ENCODE measurements at places on chromosomes 12 and 14. TPM values are rescaled to one million over a fixed set of nuclear protein-coding genes. Genes with fewer than 3 reads are reported as not detected.

Gene SLC25A47
- not detected for total RNA-seq

Gene GPHN
- 19.5 TPM for total RNA-seq

Gene AKAP3
- 1.5 TPM for total RNA-seq

Gene ADGRD1
- total RNA-seq, result not detected

GRCh38 chr12:38934686-38935085 lies 29.3 kb upstream of the CPNE8 start:
- DNase-seq, result peak; percentile 0
- no peaks in the 10 kb centered on the region for H3K27me3 ChIP-seq
- no peaks in the 10 kb centered on the region for H3K4me1 ChIP-seq

DNA sequence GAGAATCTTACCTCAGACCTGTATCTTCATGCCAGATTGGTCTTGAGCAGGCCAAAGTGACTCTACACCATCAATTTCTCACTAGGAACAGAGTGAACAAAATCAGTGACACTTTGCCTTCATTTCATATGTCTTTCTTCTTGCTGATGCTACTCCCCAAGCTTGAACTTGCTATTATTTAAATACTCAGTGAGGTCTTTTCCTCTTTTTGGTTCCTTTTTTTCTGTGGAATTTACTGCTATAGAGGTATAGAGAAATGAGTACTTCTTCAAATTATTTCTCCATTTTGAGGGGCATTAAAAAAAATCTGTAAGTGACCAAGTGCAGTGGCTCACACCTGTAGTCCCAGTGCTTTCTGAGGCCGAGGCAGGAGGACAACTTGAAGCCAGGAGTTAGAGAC lies at the start of gene GPR33:
Gene GPR33, minus strand, starts transcription at position 154 of the 400 bp plus-strand sequence. CDS start 4,074 bp downstream, outside the sequence.
- H3K4me3 ChIP-seq, result no peak within 1 kb of the TSS
- H3K36me3 ChIP-seq, result no peaks in the 10 kb centered on the region
- H3K27me3 ChIP-seq, result peaks cover 4% of the 10 kb centered on the region
- H3K4me1 ChIP-seq, result no peaks in the 10 kb centered on the region

GRCh38 chr14:89320381-89321000 lies 96.5 kb downstream of the FOXN3 start:
- no peak for DNase-seq
- H3K4me1 ChIP-seq, result peaks cover 12% of the 10 kb centered on the region
- H3K27me3 ChIP-seq, result no peaks in the 10 kb centered on the region
- H3K27ac ChIP-seq, result no peak overlapping the region
- H3K4me3 ChIP-seq, result no peak overlapping the region
- peaks cover 10% of the 10 kb centered on the region for H3K36me3 ChIP-seq

DNA sequence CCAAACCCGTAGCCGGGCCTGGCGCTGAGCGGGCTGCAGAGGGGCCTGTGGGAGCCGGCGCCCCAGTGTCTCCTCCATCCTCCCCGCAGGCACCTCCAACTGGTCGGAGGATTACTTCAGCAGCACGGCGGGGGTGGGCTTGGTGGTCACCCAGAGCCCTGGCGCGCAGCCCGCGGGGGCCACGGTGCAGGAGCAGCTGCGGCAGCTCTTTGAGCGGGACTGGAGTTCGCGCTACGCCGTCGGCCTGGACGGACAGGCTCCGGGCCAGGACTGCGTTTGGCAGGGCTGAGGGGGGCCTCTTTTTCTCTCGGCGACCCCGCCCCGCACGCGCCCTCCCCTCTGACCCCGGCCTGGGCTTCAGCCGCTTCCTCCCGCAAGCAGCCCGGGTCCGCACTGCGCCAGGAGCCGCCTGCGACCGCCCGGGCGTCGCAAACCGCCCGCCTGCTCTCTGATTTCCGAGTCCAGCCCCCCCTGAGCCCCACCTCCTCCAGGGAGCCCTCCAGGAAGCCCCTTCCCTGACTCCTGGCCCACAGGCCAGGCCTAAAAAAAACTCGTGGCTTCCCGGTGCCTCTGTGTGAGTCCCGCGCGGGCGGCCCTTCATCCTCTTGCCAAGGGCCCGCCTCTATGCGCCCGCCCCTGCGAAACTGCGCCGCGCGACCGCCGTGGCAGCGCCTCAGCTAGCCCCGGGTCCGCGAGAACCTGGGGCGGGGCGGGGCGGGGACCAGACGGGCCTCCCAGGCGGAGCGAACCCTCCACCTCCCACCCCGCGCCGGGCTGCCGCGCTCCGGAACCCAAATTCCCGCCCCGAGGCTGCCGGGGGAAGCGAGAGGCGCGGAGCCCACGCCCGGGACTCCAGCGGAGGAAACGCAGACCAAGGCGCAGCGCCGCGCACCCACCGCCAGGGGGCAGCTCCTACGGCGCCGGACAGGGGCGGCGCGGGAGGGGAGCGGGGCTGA lies 8.3 kb downstream of the PLD4 start:
- no peak overlapping the region for H3K27ac ChIP-seq
- peak; percentile 71 for DNase-seq
- no peaks in the 10 kb centered on the region for H3K36me3 ChIP-seq
- no peak overlapping the region for H3K4me3 ChIP-seq
- H3K27me3 ChIP-seq, result peaks cover 8% of the 10 kb centered on the region
- H3K4me1 ChIP-seq, result peaks cover 4% of the 10 kb centered on the region

- H3K4me3 ChIP-seq, result no peak overlapping the region
- peaks cover 1% of the 10 kb centered on the region for H3K27me3 ChIP-seq
- no peak overlapping the region for H3K27ac ChIP-seq
Measured at GRCh38 chr14:99892406-99892805, 99.2 kb downstream of the EML1 start.

Data from CD4-positive, CD25-positive, alpha-beta regulatory T cell (primary cell).